ENCODE measurements at places on chromosomes 12 and 14.

GRCh38 chr14:62162998-62163589, 400.9 kb downstream of the SNAPC1 start:
- DNase-seq: no peak
- no peaks in the 10 kb centered on the region for H3K36me3 ChIP-seq
- H3K4me1 ChIP-seq: no peaks in the 10 kb centered on the region
- H3K4me3 ChIP-seq: no peak overlapping the region
- no peak overlapping the region for H3K27ac ChIP-seq

GRCh38 chr12:27964123-27964522, 8.4 kb downstream of the PTHLH start:
- no peak overlapping the region for H3K4me3 ChIP-seq
- H3K27me3 ChIP-seq: peaks cover 44% of the 10 kb centered on the region
- peaks cover 3% of the 10 kb centered on the region for H3K4me1 ChIP-seq
- no peak for DNase-seq
- no peak overlapping the region for H3K27ac ChIP-seq

DNA sequence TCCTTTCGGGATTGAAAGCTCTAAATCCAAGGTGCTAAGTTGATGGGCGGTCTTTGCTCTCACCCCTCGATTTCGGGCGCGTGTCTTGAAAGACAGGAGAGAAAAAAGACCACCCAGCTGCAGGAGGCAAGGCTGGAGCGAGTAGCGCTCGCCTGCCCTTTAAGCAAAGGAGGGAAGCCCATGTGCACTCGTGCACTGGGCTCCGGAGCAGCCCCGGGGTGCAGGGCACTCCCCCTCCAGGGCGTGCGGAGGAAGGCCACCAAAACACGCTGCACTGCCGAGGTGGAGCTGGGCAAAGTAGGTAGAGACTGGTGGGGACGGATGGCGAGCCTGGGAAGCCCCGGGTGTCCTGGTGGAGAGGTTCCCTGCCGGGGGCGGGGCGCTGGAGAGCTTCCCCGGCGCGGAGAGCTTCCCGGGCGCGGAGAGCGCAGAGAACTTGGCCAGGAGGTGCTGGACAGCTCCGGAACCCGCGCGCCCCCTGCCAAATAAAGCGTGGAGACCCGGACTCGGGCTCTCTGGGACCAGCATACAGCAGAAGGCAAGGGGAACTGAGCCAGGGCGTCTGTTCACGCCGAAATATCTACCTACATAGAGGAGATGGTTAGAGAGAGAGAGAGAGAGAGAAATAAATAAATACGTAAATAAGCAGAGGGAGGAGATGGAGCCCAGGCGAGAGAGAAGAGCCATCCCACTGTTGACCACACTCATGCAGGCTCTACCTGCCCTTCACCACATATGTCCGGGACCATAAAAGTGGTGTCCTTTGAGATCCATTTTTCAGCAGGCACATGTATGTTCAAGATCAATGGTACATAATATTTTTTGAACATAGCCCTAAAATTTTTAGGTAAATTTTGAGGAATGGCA, 662 bp upstream of the NELL2 start:
- no peak overlapping the region for H3K27ac ChIP-seq
- H3K27me3 ChIP-seq: peaks cover 33% of the 10 kb centered on the region
- H3K36me3 ChIP-seq: peaks cover 1% of the 10 kb centered on the region

DNA sequence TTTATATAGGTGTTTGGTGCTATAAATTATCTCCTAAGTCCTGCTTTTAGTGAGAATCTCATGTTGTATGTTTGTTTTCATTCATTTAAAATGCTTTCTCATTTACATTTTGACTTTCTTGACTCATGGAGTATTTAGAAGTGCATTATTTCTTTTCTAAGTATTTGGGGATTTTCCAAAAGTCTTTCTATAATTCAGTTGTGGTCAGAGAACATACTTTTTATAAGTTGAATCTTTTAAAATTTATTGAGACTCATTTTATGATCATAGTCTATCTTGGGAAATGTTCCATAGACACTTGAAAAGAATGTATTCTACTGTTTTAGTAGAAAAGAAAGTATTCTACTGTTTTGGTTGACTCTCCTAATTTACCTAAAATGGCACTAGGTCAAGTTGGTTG, 168.2 kb downstream of the AKAP6 start:
- H3K4me3 ChIP-seq: no peak overlapping the region
- no peaks in the 10 kb centered on the region for H3K36me3 ChIP-seq
- no peak for DNase-seq
- peaks cover 3% of the 10 kb centered on the region for H3K27me3 ChIP-seq
- H3K4me1 ChIP-seq: no peaks in the 10 kb centered on the region
- no peak overlapping the region for H3K27ac ChIP-seq

- H3K4me3 ChIP-seq: peak overlapping the region; percentile 74
- H3K27ac ChIP-seq: peak overlapping the region; percentile 89
- no peaks in the 10 kb centered on the region for H3K27me3 ChIP-seq
- DNase-seq: peak; percentile 22
- H3K4me1 ChIP-seq: peaks cover 21% of the 10 kb centered on the region
Observed at GRCh38 chr12:101671157-101671791, 26.2 kb upstream of the CHPT1 start.

GRCh38 chr12:106020736-106021135, 118.0 kb downstream of the NUAK1 start:
- no peak for DNase-seq
- no peak overlapping the region for H3K4me3 ChIP-seq
- peaks cover 3% of the 10 kb centered on the region for H3K27me3 ChIP-seq
- no peaks in the 10 kb centered on the region for H3K4me1 ChIP-seq

DNA sequence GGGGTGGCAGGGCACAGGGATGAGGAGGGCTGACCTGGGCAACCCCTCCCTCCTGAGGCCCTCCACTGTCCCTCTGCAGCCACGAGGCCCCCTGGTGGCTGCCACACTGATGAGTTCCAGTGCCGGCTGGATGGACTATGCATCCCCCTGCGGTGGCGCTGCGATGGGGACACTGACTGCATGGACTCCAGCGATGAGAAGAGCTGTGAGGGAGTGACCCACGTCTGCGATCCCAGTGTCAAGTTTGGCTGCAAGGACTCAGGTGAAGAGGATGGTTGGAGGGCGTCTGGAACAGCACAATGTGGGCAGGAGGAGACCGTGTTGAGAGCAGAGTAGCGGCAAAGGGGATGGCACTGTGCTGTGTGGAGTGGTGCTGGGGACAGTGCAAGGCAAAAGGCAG, 25.7 kb upstream of the LRP1-AS start:
- H3K4me3 ChIP-seq: no peak overlapping the region
- H3K27me3 ChIP-seq: peaks cover under 1% of the 10 kb centered on the region
- no peak overlapping the region for H3K27ac ChIP-seq
- no peaks in the 10 kb centered on the region for H3K36me3 ChIP-seq

GRCh38 chr12:25130741-25131188, 64.2 kb downstream of the DNAI7 start:
- peaks cover 7% of the 10 kb centered on the region for H3K4me1 ChIP-seq
- DNase-seq: no peak
- no peak overlapping the region for H3K27ac ChIP-seq
- H3K4me3 ChIP-seq: no peak overlapping the region
- no peaks in the 10 kb centered on the region for H3K36me3 ChIP-seq

DNA sequence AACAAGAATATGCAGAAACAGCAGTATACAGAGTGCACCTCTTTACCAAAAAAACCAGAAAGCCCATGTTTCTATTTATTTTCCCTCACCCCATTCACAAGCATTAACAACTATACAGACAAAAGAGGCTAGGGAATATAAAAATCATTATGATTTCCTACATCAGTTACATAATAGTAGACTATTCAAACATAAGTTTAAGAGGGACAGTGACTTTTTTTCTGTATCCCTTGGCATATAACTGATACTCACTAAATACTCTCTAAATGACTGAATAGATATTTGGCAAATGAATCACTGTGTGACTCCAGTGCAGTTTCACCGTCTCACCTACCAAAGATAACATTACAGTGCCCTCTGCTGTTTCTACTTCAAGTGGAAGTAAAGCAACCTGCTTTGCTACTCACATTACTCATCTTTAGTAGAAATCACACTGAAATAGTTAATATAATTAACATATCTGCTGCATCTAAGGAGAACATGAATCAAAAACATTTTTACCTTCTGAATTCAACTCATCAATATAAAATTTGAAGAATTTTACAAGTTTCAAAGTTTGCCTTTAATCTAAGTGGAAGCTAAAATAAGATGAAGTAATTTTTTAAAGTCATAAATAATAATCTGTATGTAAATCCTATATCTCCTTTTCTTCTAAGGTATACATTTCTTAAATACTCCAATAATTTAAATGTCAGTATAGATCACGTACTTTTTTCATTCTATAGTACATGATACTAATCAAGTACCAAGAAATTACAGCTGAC, 103.8 kb downstream of the OSBPL8 start:
- peaks cover 9% of the 10 kb centered on the region for H3K4me1 ChIP-seq
- no peak for DNase-seq
- H3K27ac ChIP-seq: no peak overlapping the region
- H3K36me3 ChIP-seq: peaks cover 13% of the 10 kb centered on the region

DNA sequence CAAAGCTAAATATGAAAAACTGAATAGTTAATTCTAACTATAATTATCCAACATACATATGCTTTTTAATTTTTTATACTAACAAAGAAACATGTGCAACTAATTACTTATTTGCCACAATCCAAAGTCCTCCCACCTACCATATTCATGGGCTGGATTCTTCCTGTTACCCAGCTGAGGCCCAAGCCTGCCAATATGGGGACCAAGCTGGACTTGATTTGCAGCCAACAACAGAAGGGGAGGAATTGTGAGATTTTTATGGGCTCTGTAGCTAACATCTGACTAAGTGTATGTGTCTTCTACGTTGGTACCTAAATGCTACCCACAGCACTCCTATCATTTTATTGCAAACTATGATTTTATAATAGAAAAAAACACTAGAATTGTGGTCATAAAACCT, 13.1 kb upstream of the ANKS1B start:
- H3K4me3 ChIP-seq: no peak overlapping the region
- DNase-seq: no peak
- H3K4me1 ChIP-seq: no peaks in the 10 kb centered on the region

- no peak overlapping the region for H3K4me3 ChIP-seq
- H3K36me3 ChIP-seq: no peaks in the 10 kb centered on the region
- no peak for DNase-seq
Observed at GRCh38 chr12:110917961-110918360, 2.4 kb downstream of the MYL2 start.

DNA sequence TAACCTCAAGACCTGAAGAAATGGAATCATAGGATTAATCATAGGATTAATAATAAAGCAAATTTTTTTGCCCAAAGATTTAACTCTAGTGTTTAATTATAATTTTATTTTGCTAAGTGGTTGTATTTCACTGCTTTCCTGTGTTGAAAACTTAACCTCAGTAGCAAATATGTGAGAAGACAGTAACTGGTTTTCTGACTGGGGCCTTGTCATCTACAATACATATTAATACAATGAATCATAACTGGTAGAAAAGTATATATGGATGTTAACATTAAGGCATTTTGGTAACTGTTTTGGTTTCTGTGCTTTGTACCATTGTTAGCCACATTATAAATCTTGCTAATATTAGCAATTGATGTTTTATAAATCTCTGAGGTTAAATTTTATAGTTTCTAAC, 92.2 kb downstream of the ACSS3 start:
- no peaks in the 10 kb centered on the region for H3K4me1 ChIP-seq
- H3K27me3 ChIP-seq: no peaks in the 10 kb centered on the region
- H3K27ac ChIP-seq: no peak overlapping the region
- H3K36me3 ChIP-seq: no peaks in the 10 kb centered on the region
- no peak for DNase-seq

- no peak for DNase-seq
- no peak overlapping the region for H3K4me3 ChIP-seq
- no peak overlapping the region for H3K27ac ChIP-seq
- H3K27me3 ChIP-seq: peaks cover 8% of the 10 kb centered on the region
- no peaks in the 10 kb centered on the region for H3K36me3 ChIP-seq
Observed at GRCh38 chr14:104877806-104878550, 12.9 kb downstream of the CEP170B start.

DNA sequence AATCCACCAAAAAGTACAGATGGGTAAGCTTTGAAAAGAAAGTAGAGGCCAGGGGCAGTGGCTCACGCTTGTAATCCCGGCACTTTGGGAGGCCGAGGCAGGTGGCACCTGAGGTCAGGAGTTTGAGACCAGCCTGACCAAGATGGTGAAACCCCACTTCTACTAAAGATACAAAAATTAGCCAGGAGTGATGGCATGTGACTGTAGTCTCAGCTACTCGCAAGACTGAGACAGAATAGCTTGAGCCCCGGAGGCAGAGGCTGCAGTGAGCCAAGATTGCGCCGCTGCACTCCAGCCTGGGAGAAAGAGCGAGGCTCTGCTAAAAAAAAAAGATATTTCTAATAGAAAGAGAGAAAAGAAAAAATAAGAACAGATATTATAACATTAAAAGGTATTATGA, 134.2 kb upstream of the SLCO1C1 start:
- no peaks in the 10 kb centered on the region for H3K4me1 ChIP-seq
- DNase-seq: no peak
- no peaks in the 10 kb centered on the region for H3K27me3 ChIP-seq
- H3K36me3 ChIP-seq: no peaks in the 10 kb centered on the region

GRCh38 chr14:52079239-52079959, 10.5 kb upstream of the NID2 start:
- H3K27me3 ChIP-seq: peaks cover 23% of the 10 kb centered on the region
- no peak for DNase-seq
- no peaks in the 10 kb centered on the region for H3K4me1 ChIP-seq
- H3K36me3 ChIP-seq: no peaks in the 10 kb centered on the region
- H3K27ac ChIP-seq: no peak overlapping the region
- H3K4me3 ChIP-seq: no peak overlapping the region

DNA sequence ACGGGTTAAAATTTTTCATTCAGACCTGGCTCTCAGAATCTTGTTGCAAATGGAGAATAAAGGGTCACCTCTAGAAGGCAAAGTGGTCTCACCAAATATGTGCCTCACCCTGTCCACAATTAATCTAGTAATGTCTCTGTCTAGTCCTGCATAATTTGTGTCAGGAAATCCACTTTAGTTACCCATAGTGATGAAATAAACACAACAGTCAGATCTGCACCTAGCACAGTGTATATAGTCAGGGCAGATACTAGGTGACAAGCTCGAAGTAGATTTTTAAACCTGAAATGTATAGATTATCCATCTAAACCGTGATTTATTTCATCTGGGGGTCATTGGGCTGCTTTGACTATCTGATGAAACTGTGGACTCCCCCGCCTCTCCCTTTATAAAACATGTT, 15.9 kb upstream of the FLVCR2 start:
- peaks cover 37% of the 10 kb centered on the region for H3K4me1 ChIP-seq
- H3K27me3 ChIP-seq: no peaks in the 10 kb centered on the region
- no peak for DNase-seq
- H3K36me3 ChIP-seq: no peaks in the 10 kb centered on the region
- H3K27ac ChIP-seq: no peak overlapping the region

DNA sequence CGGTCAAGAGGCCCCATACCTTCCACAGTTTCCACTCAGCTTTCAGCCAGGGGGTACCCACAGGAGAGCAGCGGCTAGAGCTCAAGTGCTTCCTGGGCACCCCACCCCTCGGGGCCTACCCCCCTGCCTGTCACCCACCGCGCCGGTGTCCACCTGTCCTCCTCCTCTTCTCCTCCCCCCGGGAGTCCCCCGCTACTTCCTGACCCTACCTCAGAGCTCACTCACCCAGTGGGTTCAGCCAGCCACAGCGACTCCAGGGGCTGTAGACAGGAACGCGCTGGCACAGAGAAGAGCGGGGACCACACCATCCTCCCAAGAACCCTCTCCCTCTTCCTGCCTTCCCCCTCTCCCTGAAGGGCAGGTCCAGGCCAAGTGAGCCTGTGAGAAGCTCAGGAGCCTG, 123.0 kb downstream of the ESRRB start:
- no peak overlapping the region for H3K27ac ChIP-seq
- no peaks in the 10 kb centered on the region for H3K4me1 ChIP-seq
- H3K4me3 ChIP-seq: no peak overlapping the region

GRCh38 chr12:19544353-19544752, 105.1 kb downstream of the AEBP2 start:
- no peaks in the 10 kb centered on the region for H3K27me3 ChIP-seq
- H3K4me1 ChIP-seq: no peaks in the 10 kb centered on the region
- no peak overlapping the region for H3K4me3 ChIP-seq
- no peak for DNase-seq

Data from activated B cell treated with CpG ODN at 0.5 μM for 24 hours (primary cell).